ENCODE measurements at places on chromosomes 12 and 14. TPM values are rescaled to one million over a fixed set of nuclear protein-coding genes. Genes with fewer than 3 reads are reported as not detected.

GRCh38 chr12:131900397-131900796 lies 6.0 kb downstream of the ULK1 start:
- DNase-seq = peak; percentile 56

Gene MYO1H
- not detected for polyA plus RNA-seq

Gene NR2C1
- 10.9 TPM for polyA plus RNA-seq

- no peak for DNase-seq
Observed at GRCh38 chr12:131105736-131106348, 152.1 kb downstream of the ADGRD1 start.

Gene HOXC4
- polyA plus RNA-seq = 2.4 TPM

GRCh38 chr14:81269100-81269978 lies 48.6 kb upstream of the GTF2A1 start:
- peak; percentile 64 for DNase-seq

Gene SIX6
- polyA plus RNA-seq = not detected

Gene OGFOD2
- 13.6 TPM for polyA plus RNA-seq

GRCh38 chr14:51323492-51323891 lies 83.4 kb downstream of the TMX1 start:
- no peak for DNase-seq

GRCh38 chr14:78228702-78229327 lies 58.6 kb downstream of the NRXN3 start:
- DNase-seq = no peak

- no peak for DNase-seq
Observed at GRCh38 chr14:87656315-87656714, 336.7 kb downstream of the GALC start.

GRCh38 chr12:114166362-114166761 lies 200.2 kb upstream of the RBM19 start:
- no peak for DNase-seq

DNA sequence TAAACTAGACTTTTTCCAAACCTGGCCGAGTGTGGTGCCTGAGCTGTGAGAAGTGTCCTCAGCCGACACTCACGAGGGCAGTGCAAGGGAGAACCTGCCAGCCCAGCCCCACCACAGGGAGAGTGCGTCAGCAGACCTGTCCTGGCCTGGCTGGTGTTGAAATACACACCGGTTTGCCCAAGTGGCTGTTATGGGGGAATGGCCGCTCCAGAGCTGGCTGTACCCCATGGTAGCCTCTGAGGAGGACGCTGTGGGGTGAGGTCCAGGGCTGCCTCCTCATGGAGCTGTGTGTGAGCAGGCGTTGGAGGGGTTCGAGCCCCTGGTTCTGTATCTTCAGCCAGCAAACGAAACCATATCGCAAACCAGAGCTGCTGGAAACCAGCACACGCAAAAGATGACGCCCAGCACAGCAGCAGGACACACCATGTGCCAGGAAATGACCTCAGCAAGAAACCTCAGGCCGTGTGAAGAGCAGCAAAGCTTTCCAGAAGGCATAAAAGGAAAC lies 9.4 kb downstream of the ANKRD9 start:
- DNase-seq = peak; percentile 94

DNA sequence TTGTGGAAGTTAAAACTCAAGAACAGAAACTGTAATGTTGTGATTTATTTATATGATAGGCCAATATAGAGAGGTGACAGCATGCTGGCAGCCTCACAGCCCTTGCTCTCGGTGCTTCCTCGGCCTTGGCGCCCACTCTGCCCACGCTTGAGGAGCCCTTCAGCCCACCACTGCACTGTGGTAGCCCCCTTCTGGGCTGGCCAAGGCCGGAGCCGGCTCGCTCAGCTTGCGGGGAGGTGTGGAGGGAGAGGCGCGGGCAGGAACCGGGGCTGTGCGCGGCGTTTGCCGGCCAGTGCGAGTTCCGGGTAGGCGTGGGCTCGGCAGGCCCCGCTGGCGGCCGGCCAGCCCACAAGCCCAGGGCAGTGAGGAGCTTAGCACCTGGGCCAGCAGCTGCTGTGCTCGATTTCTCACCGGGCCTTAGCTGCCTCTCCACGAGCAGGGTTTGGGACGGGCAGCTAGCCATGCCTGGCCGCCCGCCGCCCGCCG lies 65.8 kb upstream of the SLC8A3 start:
- peak; percentile 63 for DNase-seq

DNA sequence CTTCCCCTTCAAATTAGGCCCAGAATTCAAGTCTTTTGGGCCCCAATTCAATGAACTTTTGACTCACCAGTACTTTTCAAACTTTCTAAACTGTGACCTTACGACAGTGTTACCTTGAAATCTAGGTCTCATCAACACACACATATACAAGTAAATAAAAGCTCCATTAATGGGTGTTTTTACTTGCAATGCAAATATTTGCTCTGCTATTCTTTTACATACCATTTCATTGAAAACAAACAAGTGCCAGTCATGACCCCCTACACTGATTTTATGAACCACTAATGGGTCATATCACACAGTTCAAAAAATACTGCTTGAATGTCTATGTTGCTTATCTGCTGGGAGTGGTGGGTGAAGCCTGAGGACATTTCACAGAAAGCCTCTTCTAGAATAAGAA lies 9.1 kb upstream of the NR1H4 start:
- DNase-seq = no peak

All from mammary epithelial cell (primary cell).